GM18507 (cell line): ENCODE measurements at places on chromosomes 12 and 14.

GRCh38 chr14:91329486-91330014, 85.0 kb upstream of the GPR68 start:
- DNase-seq, result no peak

DNA sequence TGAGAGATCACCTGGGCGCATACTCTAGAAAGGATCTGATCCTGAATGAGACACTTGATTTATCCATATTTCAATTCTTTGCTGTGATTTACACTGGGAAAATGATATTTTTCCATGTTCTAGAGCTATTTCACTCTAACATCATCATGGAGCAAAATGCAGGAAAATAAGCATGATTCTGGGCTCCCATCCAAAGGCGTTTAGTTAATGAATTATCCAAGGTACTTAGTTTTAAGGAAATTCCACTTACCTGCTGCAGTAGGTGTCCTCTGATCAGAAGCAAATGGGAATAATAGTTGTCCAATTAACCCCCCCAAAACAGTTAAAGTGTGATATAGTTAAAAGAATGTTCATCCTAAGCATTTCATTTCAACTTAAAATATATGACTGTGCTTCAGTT, 204.5 kb upstream of the PRKD1 start:
- no peak for DNase-seq

DNA sequence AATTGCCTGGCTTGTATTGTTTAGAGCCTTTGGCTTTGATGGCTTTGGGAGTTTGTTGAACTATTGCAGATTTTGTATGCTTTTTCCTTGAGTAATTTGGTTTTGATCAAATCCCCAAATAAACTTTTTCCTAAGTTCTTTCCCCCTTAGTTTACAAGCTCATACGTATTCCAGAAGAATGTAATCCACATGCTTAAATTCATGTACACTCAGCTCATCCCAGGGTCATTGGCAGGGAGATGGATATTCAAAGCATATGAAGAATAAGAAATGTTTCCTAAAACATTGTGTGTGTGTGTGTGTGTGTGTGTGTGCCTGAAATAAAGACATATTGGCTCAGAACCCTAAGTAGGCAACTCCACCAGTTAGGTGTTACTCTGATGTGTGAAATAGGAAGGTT, 89.4 kb downstream of the TMEM30B start:
- DNase-seq, result no peak

- DNase-seq, result no peak
Observed at GRCh38 chr14:92486881-92487280, 26.7 kb upstream of the RIN3 start.

GRCh38 chr14:75277815-75278421, 710 bp upstream of the FOS start:
- DNase-seq, result no peak

GRCh38 chr12:50505675-50506530, 1.1 kb downstream of the DIP2B start:
- no peak for DNase-seq

DNA sequence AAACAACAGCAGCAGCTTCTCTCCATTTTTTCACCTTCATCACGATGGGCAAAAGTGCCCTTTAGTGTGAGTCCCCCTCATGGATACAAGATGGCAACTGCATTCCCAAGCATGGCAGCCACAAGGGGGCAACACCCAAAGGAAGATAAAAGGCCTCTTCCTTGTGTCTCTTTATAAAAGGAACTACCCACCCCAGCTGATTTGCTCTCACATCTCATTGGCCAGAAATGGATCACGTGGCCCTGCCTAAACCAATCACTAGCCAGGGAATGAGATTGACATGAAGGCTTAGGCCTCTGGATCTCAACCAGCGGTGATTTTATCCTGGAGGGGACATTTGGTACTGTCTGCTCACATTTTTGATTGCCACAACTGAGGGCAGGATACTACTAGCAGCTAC, 21.9 kb upstream of the IFT81 start:
- DNase-seq, result peak; percentile 17

DNA sequence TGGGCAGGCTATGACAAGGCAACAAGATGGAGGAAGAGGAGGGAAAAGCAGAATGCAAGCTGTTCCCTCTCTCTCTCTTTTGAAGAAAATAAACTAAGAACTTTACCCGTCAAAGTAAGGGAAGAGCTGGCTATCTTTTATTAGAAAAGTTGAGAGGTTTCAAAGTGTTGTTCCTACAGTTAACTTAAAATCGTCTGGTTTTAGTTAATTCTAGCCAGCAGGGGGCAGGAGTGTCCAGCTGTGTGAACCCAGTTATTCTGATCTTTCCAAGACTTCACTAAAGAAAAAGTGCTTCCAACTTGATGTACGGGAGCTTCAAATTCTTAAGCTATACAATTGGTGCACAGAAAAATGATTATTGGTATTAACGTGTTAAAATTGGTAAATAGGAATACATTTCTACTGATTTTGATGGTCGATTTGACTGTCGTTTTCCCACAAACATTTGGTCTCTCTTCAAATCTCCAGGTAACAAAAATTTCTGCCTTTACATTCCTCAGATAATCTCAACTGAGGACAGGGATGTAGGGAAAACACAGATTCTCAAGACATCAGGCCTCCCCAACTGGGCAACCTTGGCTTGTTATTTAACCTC, 28.4 kb upstream of the MON2 start:
- DNase-seq, result peak; percentile 14

DNA sequence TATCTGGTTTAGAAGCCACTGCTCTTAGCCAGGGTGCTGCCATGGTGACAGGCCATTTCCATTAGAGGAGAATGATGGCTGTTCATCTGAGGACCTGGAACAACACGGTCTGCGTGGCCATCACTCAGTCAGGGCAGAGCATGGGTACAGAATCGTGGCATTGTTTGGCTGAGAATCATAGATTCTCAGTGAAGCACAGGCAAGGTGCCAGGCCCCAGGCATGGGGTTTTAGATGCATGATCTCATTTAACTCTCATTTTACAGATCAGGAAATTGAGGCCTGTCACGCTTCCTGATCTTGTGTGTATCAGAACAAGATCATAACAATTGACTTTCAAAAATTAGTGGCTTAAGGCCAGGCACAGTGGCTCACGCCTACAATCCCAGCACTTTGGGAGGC, 26.8 kb upstream of the IRF2BPL start:
- DNase-seq, result no peak

DNA sequence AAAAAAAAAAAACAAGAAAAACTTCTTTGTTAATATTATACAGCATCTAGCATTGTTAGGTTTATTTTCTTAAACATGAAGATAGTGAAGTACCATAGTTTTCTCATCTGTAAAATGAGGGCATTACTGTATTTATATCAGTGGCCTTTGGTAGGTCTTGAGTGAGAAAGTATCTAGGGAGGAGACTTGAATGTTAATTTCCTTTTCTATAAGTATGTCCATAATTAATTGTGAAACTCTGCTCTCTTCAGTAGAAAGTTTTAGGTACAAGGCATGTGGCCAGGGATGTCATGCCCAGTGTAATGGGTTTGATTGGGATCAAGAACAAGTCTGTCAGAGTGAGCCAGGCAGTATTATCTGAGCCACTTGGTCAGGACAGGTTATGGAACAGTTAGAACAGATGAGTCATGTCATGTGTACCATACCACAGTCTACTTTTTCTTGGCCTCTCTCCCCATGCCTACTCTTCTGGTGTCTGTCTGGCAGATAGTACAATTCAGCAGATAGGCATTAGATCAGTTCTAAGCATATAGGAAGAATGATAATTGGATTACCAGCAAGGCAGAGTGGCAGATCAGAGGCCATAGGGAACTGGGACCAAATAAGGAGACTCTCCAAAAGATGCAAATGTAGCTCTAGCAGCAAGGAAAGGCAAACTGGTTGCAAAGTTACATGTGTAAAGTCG, 30.4 kb downstream of the FBXO34 start:
- DNase-seq, result no peak

- peak; percentile 43 for DNase-seq
Observed at GRCh38 chr12:55673638-55674037, 34.1 kb downstream of the ITGA7 start.

- DNase-seq, result no peak
Observed at GRCh38 chr14:85027681-85028370, 502.1 kb upstream of the FLRT2 start.

DNA sequence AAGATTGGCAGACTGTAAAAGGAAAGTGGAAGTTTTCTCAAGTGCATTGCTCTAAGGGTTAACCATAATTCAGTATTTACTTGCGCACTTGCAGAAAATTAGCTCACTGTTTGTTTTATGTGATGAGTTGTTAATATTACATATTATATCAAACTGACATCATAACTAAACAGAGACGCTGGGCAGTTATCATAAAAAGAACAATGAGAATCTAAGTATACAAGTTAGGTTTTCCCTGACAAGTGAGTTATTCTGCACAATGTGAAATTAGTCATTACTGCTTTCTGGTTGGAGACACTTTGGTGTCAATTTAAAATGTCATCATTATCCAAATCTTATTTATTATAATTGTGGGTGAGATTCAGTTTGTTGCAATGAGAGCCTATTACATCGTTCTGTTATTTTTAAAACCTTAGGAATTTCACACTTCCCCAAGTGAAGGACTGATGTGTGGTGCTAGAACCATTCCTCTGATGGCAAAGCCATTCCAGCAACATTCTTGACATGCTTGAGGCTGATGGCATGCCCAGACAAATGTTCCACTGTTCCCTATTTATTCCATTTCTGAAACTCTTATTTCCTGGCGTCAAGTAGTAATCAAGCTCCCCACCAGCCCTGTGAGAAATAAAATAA, 90.1 kb upstream of the FLRT2 start:
- no peak for DNase-seq

GRCh38 chr14:50622978-50623377, 45.1 kb downstream of the SAV1 start:
- DNase-seq, result no peak

GRCh38 chr12:114671066-114671442, 12.9 kb downstream of the TBX3 start:
- DNase-seq, result no peak

DNA sequence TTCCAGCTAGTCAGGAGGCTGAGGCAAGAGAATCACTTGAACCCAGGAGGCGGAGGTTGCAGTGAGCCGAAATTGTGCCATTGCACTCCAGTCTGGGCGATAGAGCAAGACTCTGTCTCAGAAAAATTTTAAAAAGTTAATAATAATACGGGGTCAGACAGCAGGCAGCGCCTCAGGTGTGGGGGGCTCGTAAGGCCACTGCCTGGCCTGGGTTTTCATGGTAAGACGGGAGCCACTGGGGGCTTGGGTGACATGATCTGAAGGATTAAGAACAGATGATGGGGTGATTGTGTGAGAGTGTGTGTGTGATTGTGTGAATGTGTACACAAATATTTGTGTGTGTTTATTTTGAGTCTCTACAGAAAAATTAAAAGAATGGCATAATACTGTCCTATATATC, 23.6 kb downstream of the BCL7A start:
- DNase-seq, result no peak

DNA sequence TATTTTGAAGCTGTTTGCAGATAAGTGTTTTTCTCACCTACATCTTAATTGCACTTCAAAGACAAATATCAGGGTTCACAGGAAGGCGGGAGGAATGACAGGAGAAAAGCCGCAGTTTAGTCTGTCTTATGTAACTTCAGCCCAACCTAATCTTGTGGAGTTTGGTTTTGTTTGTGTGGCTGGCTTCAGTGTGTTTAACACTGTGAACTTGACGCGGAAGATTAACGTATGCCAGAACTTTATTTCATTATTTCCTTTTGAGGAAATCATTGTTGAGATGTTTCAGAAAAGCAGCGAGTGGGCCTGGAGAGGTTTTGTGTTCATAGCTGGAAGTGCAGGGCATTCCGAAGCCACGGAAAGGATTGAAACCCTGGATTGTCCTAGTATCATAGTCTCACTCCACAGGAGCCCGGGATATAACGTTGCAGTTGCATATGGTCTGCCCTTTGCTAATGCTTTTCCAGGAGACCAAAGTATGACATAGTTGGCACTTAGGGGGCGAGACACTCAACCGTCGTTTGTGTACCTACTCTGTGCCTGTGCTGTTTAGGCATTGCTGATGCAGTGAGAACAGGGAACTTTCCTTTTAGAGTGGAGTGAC, 2.0 kb downstream of the PELI2 start:
- no peak for DNase-seq

GRCh38 chr12:2553388-2554126, 241.2 kb upstream of the FKBP4 start:
- DNase-seq, result no peak

DNA sequence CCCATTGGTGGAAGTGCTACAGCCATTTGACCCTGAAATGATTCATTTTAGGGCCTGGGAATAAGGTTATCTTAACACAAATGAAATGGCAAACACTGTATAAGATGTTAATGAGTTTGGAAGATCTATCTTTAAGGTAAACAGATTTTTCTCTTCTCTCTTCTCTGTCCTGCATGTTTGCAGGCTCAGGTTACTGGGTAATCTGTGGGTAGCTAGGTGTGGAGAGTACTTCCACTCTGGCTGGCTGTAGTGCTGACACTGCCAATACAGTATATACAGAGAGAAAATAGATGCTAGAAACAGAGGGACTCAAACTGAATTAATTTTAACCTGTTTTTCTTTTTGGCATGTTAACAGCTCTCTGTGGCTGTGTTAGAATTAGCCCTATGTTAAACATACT, 84.6 kb downstream of the SLC38A6 start:
- DNase-seq, result no peak

GRCh38 chr14:50944647-50945413, 547 bp upstream of the PYGL start:
- no peak for DNase-seq

DNA sequence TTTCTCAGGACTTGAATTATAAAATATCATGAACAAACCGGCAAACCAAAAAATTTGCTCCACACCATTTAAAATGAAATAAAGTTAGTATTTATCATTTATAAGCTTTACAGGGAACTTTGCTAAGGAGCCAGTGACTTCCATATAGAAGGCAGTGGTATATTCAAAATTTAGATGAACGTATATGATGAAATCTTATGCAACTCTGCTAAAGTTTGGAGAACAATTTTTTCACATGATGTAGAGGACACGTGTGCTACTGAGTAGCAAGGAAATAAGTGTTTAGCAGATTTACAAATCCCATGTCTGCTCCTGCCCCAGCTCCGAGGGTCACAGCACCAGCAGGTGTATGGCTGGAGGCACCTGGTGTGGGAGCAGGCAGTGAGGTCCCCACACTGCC, 70.8 kb upstream of the IFNG-AS1 start:
- no peak for DNase-seq

DNA sequence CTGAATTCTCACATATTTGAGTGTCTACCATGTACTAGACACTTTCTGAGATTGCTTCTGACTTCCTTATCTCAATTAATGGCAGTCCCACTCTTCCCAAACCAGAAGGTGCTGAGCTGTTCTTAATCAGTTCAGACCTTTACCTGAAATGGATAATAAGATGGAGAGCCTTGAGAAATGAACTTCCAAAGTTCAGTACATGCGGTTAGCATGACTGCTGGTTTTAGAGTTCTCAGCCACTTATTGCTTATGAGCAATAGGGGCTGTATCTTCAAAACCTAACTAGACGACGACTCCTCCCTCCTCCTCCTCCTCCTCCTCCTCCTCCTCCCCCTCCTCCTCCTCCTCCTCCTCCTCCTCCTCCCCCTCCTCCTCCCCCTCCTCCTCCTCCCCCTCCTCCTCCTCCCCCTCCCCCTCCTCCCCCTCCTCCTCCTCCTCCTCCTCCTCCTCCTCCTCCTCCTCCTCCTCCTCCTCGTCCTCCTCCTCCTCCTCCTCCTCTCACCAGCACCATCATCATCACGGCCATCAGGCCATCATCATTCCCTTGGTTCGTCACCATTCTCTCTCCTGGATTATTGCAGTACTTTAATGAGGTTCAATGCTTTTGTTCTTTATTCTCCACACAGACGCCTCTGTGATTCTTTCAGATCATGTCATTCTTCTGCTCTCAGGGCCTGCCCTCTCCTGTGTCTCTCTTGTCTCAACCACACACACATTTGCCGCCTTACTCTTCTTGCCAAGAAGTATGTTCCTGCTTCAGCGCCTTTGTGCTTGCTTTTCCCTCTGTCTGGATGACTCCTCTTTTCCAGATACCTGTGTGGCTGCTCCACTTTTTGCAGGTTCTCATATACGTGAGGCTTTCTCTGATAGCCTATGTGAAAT, 2.7 kb downstream of the PCNX1 start:
- DNase-seq, result no peak
